Left ventricle myocardium inferior (tissue), 1 donor: ENCODE measurements at places on chromosomes 5 and 9.
A peak's percentile ranks its signal among the peaks of the same experiment; 100 is the strongest.

- H3K27ac ChIP-seq, result no peak overlapping the region
- peaks cover 59% of the 10 kb centered on the region for H3K27me3 ChIP-seq
- DNase-seq, result no peak
- H3K4me1 ChIP-seq, result peaks cover 26% of the 10 kb centered on the region
- H3K36me3 ChIP-seq, result no peaks in the 10 kb centered on the region
Measured at GRCh38 chr9:133703591-133704399, 34.4 kb downstream of the SARDH start.

DNA sequence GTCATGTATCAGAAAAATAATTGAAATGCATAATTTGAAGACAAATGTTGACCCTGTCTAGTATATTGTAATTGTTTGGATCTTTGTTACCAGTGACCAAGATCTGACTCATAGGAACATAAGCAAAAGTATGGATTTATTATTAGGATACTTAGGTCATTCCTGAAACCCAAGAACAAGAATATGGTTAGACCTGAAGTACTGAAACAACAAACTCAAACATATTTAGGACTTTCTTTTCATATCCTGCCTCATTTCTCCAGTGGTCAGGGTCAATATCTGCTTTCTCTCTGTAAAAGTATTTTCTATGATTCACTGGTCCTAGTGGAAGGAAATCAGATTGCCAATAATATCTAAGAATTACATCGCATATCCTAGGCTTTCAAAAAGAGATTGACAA is 1937.1 kb upstream of the WWC1 start:
- no peaks in the 10 kb centered on the region for H3K4me1 ChIP-seq
- DNase-seq, result no peak
- no peaks in the 10 kb centered on the region for H3K36me3 ChIP-seq
- H3K27ac ChIP-seq, result no peak overlapping the region

GRCh38 chr5:146765089-146765832 is 113.3 kb downstream of the PPP2R2B start:
- no peak for DNase-seq
- no peaks in the 10 kb centered on the region for H3K4me1 ChIP-seq
- no peaks in the 10 kb centered on the region for H3K27me3 ChIP-seq
- H3K4me3 ChIP-seq, result no peak overlapping the region

GRCh38 chr5:152994033-152994680 is 496.3 kb upstream of the GRIA1 start:
- H3K27me3 ChIP-seq, result no peaks in the 10 kb centered on the region
- no peaks in the 10 kb centered on the region for H3K4me1 ChIP-seq
- no peaks in the 10 kb centered on the region for H3K36me3 ChIP-seq
- DNase-seq, result no peak
- H3K27ac ChIP-seq, result no peak overlapping the region
- no peak overlapping the region for H3K4me3 ChIP-seq

GRCh38 chr5:168085261-168086031 is 206.0 kb upstream of the WWC1 start:
- no peaks in the 10 kb centered on the region for H3K27me3 ChIP-seq
- peaks cover 1% of the 10 kb centered on the region for H3K36me3 ChIP-seq
- peaks cover 33% of the 10 kb centered on the region for H3K4me1 ChIP-seq
- no peak overlapping the region for H3K27ac ChIP-seq

- peaks cover 50% of the 10 kb centered on the region for H3K27me3 ChIP-seq
- H3K4me1 ChIP-seq, result peaks cover 20% of the 10 kb centered on the region
- H3K27ac ChIP-seq, result no peak overlapping the region
- no peak for DNase-seq
- H3K36me3 ChIP-seq, result no peaks in the 10 kb centered on the region
- H3K4me3 ChIP-seq, result no peak overlapping the region
Measured at GRCh38 chr5:170430866-170431437, 41.8 kb upstream of the KCNMB1 start.

DNA sequence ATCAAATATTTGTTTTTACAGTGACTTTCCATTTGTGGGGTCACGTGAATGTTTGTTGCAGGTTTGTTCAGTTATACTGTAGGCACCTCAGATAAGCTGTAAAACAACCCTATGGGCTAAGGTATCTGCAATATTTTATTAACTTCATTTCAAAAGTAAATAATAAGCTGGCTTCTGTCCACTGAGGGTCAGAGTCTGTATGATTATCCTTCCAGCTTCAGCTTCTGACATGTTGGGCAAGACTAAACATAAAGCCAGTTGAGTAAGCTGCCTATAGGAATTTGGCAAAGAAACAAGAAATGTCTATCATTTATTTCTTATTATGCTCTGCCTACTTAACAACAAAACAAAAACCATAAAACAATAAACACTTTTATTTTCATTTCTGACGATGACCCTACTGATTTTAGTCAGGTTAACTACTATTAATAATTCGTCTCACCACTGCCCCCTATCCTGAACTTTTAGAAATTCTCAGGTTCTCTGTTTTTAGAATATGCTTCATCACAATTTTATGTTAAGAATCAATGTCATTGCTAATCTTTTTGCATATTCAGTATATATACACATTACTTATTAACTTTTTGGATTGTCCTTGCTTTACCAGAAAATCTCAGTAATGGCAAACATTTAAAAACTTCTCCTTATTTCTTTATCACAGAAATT is 413.6 kb upstream of the ADAMTSL1 start:
- DNase-seq, result no peak
- no peaks in the 10 kb centered on the region for H3K4me1 ChIP-seq
- no peaks in the 10 kb centered on the region for H3K27me3 ChIP-seq
- H3K36me3 ChIP-seq, result no peaks in the 10 kb centered on the region
- no peak overlapping the region for H3K27ac ChIP-seq

- peaks cover 97% of the 10 kb centered on the region for H3K27me3 ChIP-seq
- H3K27ac ChIP-seq, result no peak overlapping the region
- no peak for DNase-seq
- H3K4me1 ChIP-seq, result no peaks in the 10 kb centered on the region
- H3K36me3 ChIP-seq, result no peaks in the 10 kb centered on the region
Measured at GRCh38 chr9:135341612-135342169, 137.9 kb upstream of the PPP1R26 start.

GRCh38 chr9:114216081-114216480 is 60.7 kb downstream of the COL27A1 start:
- H3K4me3 ChIP-seq, result no peak overlapping the region
- H3K4me1 ChIP-seq, result peaks cover 53% of the 10 kb centered on the region
- H3K36me3 ChIP-seq, result no peaks in the 10 kb centered on the region
- peak overlapping the region; percentile 51 for H3K27ac ChIP-seq

- H3K27me3 ChIP-seq, result no peaks in the 10 kb centered on the region
- H3K4me1 ChIP-seq, result peaks cover 7% of the 10 kb centered on the region
- no peaks in the 10 kb centered on the region for H3K36me3 ChIP-seq
- H3K27ac ChIP-seq, result no peak overlapping the region
- H3K4me3 ChIP-seq, result no peak overlapping the region
Measured at GRCh38 chr5:14569948-14570691, 11.5 kb upstream of the OTULINL start.

- no peaks in the 10 kb centered on the region for H3K36me3 ChIP-seq
- no peaks in the 10 kb centered on the region for H3K4me1 ChIP-seq
- no peak overlapping the region for H3K27ac ChIP-seq
- H3K27me3 ChIP-seq, result peaks cover 14% of the 10 kb centered on the region
- H3K4me3 ChIP-seq, result no peak overlapping the region
Measured at GRCh38 chr9:110602281-110602680, 22.7 kb upstream of the SVEP1 start.

DNA sequence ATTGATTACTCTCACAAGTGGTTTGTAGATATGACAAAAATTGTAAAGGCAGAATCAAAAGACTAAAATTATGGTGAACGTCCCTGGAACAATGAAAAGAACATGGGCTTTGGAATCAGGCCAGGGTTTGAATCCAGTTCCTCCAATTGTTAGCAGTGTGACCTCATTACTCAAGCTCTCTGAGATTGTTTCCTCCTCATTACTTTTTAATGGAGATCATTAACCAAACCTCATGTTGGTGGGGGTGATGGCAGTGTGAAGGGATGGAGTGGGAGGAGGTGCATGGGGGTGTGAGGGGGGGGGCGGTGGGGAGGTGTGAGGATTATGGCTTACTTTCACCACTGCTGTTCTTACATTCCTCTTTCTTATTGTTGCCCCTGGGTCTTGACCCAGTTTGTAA is 44.1 kb upstream of the FOXE1 start:
- no peaks in the 10 kb centered on the region for H3K36me3 ChIP-seq
- no peak for DNase-seq
- H3K27me3 ChIP-seq, result peaks cover 59% of the 10 kb centered on the region
- H3K4me1 ChIP-seq, result peaks cover under 1% of the 10 kb centered on the region

GRCh38 chr5:143233031-143233430 is 170.5 kb downstream of the NR3C1 start:
- no peaks in the 10 kb centered on the region for H3K27me3 ChIP-seq
- H3K36me3 ChIP-seq, result no peaks in the 10 kb centered on the region
- DNase-seq, result no peak
- peaks cover 14% of the 10 kb centered on the region for H3K4me1 ChIP-seq
- no peak overlapping the region for H3K27ac ChIP-seq

DNA sequence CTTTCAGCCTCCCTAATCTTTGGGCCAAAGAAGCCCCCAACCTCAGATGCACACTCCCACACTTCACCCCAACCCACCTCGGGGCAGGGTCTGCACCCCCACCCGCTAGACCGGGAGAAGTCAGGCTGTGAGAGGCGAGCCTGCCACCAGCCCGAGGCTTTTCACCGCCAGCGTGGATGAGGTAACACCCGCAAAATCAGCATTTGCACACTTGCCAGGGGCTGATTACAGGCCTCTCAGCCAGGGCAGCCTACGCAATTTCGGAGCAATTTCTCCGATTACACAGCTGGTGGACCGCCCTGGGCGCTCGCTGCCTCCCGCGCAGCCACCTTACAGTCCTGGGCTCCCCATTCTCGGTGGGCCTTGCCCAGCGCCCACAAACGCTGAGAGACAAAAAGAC is 68.5 kb downstream of the FOXD1 start:
- no peak overlapping the region for H3K27ac ChIP-seq
- no peak overlapping the region for H3K4me3 ChIP-seq
- H3K27me3 ChIP-seq, result peaks cover 99% of the 10 kb centered on the region
- H3K36me3 ChIP-seq, result no peaks in the 10 kb centered on the region
- H3K4me1 ChIP-seq, result peaks cover 16% of the 10 kb centered on the region

- no peaks in the 10 kb centered on the region for H3K36me3 ChIP-seq
- H3K27me3 ChIP-seq, result peaks cover 4% of the 10 kb centered on the region
- peaks cover 16% of the 10 kb centered on the region for H3K4me1 ChIP-seq
- peak overlapping the region; percentile 79 for H3K27ac ChIP-seq
- DNase-seq, result peak; percentile 68
- no peak overlapping the region for H3K4me3 ChIP-seq
Measured at GRCh38 chr5:159928122-159928909, 12.0 kb downstream of the ADRA1B start.

DNA sequence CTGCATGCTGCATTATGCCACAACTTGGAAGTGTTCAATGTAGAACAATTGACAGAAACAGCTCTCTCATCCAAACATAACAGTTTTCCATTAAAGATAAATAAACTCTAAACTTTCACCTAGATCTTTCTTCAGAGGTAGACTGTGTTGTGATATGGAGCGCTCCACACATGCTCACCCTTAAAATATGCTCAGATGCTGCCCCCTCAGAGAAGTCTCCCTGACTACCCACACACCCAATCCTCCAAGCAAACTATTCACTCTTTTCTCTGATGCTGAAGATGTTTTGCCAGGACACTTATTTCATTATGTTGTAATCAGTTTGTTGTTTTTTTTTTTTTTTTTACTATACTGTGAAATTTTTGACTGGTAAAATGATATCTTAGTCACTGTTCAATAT is 206.6 kb upstream of the RASA1 start:
- H3K27ac ChIP-seq, result no peak overlapping the region
- H3K27me3 ChIP-seq, result no peaks in the 10 kb centered on the region
- no peaks in the 10 kb centered on the region for H3K36me3 ChIP-seq

DNA sequence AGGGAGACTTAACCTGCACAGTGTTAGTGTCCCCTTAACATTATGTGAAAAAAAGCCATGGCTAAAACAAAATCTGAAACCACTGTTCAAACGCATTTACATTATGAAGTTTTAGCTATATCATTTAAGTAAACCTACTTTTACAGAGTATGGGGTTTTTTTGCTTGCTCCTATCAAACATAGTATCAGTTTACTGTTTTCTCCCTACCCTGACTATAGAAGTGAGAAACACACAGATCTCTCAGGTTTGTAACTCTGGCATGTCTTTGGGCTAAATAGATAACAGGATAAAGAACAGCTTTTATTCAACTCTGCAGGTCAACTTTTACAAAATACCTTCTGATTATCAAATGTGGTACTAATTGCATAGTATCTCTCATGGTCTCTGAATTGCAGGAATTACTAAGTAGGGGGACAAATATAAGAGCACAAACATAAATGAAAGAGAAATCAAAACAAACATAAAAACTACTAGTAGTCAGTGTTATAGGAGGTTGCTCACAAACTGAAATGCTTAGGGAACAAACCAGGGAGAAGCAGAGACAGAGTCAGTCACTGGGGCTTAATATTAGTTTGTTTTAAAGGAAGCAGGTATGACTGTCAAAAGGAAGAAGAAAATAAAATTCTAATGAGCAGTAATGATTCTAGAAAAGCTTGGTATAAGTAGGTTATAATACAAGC is 155.8 kb downstream of the MLLT3 start:
- no peaks in the 10 kb centered on the region for H3K36me3 ChIP-seq
- H3K4me3 ChIP-seq, result no peak overlapping the region
- H3K27ac ChIP-seq, result no peak overlapping the region
- peaks cover 7% of the 10 kb centered on the region for H3K4me1 ChIP-seq
- H3K27me3 ChIP-seq, result no peaks in the 10 kb centered on the region

DNA sequence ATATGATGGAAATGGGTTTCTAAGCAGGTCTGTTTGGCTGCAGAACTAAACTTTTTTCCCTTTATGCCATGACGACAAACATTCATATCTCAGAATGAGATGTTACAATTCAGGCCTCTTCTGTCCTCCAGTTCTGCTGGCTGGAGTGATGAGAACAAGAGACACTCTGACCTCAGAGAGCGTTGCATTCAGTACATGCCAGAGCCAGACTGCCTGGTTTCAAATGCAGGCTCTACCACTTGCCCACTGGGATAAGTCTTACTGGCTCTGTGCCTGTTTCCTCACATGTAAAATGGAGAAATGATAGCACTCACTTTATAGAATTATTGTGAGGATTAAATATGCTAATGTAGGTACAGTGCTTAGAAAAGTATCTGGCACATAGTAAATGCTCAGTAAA is 24.8 kb upstream of the TOMM5 start:
- H3K36me3 ChIP-seq, result no peaks in the 10 kb centered on the region
- no peak overlapping the region for H3K4me3 ChIP-seq
- no peaks in the 10 kb centered on the region for H3K27me3 ChIP-seq
- DNase-seq, result no peak

DNA sequence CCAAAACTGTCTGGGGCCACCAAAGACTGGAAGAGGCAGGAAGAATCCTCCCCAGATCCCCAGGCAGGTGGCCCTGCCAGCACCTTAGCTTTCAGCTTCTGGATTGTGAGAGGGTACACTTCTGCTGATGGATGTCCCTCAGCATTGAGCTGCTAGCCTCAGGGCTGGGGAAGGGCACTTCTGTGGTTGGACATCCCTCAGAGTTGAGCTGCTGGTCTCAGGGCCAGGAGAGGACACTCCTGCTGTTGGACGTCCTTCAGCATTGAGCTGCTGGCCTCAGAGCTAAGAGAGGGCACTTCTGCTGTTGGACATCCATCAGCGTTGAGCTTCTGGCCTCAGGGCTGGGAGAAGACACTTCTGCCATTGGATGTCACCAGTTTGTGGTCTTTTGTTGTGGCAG is 83.8 kb upstream of the FCN1 start:
- H3K36me3 ChIP-seq, result no peaks in the 10 kb centered on the region
- no peaks in the 10 kb centered on the region for H3K4me1 ChIP-seq
- DNase-seq, result no peak
- H3K4me3 ChIP-seq, result no peak overlapping the region

- no peak for DNase-seq
- H3K27ac ChIP-seq, result no peak overlapping the region
- no peaks in the 10 kb centered on the region for H3K4me1 ChIP-seq
- H3K27me3 ChIP-seq, result no peaks in the 10 kb centered on the region
- H3K36me3 ChIP-seq, result no peaks in the 10 kb centered on the region
- H3K4me3 ChIP-seq, result no peak overlapping the region
Measured at GRCh38 chr9:79382458-79382857, 189.3 kb upstream of the TLE4 start.
